Calu3 (cell line): ENCODE measurements at places on chromosomes 16 and 17.

GRCh38 chr17:17701658-17702057, 20.4 kb downstream of the RAI1 start:
- DNase-seq = no peak

- DNase-seq = no peak
These were observed 18.6 kb downstream of the HNF1B start for GRCh38 chr17:37726248-37726647.

DNA sequence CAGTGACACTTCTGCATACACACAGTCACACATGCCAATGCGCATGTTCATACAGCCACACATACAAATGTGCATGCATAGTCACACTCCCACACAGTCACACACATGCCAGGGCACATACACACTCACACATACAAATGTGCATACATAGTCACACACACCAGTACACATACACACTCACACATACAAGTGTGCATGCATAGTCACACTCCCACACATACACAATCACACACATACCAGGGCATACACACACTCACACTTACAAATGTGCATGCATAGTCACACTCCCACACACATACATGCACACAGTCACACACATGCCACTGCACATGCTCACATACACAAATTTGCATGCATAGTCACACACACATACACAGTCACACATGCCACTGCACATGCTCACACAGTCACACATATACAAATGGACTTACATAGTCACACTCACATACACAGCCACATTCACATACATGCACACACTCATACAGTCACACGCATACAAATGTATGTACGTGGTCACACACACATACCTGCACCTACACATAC, 84.2 kb downstream of the SOCS1 start:
- no peak for DNase-seq

DNA sequence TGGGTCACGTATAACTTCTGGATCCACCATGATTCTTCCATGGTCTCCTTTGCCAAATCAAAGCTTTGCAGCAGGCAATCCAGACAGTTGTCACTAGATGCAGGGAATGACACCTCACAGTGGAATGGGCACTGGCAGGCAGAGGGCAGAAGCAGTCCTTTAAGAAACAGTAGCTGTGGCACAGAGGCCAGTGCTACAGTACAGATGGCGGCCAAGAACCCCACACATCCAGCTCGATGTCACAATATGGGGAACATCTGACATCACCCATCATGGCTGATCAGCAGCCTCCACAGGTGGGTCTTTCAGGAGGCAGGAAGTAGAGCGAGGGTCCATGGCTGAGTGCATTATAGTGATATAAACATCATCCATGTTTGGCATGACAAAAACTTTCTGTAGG, 18.8 kb upstream of the ERN1 start:
- DNase-seq = no peak

DNA sequence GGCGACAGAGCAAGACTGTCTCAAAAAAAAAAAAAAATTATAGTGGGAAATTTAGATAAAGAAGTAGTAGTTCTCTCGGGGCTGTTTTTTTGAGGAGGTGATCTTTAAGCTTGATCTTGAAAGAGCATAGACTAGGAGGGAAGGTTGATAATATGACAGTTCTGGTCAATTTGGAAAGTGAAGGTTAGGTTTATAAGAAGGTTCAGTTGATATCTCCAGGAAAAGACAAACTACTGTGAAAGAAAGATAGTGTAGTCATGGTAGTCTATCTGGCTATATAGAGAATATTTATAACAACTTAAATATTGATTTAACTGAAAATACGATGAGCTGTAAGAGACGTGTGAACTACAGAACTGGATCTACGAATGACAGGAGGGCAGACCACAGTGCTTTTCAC, 3.1 kb downstream of the ATF7IP2 start:
- no peak for DNase-seq

GRCh38 chr17:11601661-11602060, 3.4 kb downstream of the DNAH9 start:
- DNase-seq = no peak

DNA sequence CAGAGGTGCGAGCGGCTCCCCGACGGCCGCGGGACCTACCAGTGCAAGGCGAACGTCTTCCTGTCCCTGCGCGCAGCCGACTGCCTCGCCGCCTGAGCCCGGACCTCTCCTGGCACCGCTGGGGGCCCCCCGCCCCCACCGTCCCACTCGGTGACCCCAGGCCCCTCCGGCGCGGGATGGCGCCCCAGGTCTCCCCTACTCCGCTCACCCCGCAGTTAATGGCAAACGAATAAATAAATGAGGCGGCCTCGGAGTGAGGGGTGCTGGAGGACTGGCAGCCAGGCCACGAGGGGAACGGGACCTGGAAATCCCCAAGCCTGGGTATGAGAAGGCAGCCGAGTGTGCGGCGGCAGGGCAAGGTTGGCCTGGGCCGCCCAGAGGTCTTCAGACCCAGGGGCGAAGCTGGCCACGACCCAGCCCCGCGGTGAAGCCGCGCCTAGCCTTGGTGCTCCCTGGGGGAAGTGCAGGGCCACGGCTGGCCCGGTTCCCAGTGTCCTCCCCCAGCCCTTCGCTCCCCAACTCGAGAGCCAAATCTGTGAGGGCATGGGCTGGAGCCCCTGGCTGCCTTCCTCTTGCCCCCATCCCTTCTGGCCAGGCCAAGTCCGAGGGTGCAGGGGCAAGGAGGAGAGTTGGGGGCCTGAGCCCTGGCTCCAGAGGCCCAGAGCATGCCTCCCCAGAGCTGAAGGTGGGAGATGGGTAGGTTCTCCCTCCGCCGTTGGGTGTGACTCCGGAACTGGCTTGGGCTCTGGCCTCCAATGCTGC, 796 bp downstream of the NPB start:
- DNase-seq = peak; percentile 29

GRCh38 chr17:7223375-7223774, 3.6 kb downstream of the ACADVL start:
- no peak for DNase-seq

DNA sequence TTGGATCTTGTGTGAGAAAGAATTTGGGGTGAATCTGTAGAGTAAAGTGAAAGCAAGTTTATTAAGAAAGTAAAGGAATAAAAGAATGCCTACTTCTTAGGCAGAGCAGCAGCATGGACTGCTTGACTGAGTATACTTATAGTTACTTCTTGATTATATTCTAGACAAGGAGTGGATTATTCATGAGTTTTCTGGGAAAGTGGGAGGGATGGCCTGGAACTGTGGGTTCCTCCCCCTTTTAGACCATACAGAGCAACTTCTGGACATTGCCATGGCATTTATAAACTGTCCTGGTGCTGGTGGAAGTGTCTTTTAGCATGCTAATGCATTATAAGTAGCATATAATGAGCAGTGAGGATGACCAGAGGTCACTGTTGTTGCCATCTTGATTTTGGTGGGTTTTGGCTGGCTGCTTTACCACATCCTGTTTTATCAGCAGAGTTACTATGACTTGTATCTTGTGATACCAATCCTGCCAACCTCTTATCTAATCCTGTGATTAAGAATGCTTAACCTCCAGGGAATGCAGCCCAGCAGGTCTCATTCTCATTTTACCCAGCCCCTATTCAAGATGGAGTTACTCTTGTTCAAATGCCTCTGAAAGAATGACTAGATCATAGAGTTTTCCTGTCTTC, 58.7 kb downstream of the HSD17B2 start:
- no peak for DNase-seq

- no peak for DNase-seq
These were observed 245.9 kb downstream of the SEC14L1 start for GRCh38 chr17:77386502-77387192.

- DNase-seq = no peak
These were observed 36.7 kb downstream of the RBFOX3 start for GRCh38 chr17:79574108-79574507.

DNA sequence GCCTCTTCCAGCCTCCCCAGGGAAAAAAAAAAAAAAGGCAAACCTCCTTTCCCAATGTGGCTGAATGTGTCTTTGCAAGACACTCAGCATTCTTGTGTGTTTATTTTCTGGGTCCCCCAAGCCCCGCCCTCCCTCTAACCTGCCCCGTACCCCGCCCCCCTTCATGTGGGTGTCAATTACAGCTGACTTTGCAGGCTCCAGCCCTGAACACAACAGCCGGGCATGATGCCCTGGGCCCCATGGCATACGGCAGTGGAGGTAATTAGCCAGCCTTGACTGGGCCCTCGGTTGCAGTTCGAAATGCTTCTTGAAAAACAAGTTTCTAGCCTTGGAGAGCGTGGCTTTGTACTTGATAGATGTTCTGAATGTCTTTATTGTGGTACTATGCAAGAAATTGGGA, 354.7 kb upstream of the RBFOX1 start:
- no peak for DNase-seq

DNA sequence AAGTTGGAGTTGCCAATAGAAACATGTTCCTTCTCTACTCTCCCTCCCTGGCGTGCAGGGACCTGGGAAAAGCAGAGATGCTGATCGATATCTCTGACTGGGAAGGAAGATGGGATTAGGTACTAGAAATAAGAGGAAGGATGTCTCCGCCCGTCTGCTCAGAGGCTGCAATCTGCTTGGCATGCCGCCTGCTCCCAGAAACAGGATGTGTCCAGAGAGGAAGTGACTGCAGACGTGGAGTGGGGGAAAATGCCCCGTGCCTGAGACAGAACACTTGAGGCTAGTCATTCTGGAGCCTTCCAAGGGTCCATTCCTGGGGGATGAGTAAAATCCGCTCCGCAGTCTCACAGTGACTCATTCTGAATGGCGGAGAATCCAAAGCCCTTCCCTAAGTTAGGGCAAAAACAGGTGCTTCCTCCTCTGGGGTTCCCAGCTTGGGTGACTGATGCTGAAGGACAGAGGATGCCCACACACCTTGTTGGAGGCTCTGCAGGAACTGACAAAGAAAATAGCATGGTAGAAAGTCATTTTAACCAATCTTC, 45.0 kb upstream of the SMURF2 start:
- DNase-seq = peak; percentile 78

GRCh38 chr17:81959362-81960129, 1.4 kb downstream of the NOTUM start:
- peak; percentile 76 for DNase-seq

GRCh38 chr16:62620275-62620674, 584.0 kb upstream of the CDH8 start:
- DNase-seq = no peak

GRCh38 chr17:30113213-30113612, 3.4 kb upstream of the NSRP1 start:
- peak; percentile 6 for DNase-seq

- peak; percentile 66 for DNase-seq
These were observed 10.0 kb upstream of the CD300LD start for GRCh38 chr17:74601944-74602572.

DNA sequence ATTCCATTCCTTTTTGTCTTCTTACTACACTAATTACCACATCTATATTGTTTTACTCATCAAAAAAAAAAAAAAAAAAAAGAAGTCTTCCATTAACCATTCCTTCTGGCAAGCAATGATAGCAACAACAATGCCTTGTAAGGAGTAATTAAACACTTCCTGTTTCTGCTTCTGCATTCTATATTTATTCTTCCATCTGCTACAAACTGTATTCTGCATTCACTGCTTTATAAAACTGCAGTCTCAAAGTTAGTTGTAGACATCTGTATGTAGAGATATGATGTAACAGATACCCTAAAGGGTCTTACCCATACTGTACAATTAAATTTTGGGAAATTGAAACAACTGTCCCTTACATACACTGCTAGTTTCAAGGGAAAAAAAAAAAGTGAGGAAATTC, 28.7 kb upstream of the ABCA6 start:
- no peak for DNase-seq

- no peak for DNase-seq
These were observed 10.5 kb downstream of the CBFB start for GRCh38 chr16:67039260-67040020.

GRCh38 chr17:38897176-38897575, 27.3 kb downstream of the LASP1 start:
- DNase-seq = no peak

DNA sequence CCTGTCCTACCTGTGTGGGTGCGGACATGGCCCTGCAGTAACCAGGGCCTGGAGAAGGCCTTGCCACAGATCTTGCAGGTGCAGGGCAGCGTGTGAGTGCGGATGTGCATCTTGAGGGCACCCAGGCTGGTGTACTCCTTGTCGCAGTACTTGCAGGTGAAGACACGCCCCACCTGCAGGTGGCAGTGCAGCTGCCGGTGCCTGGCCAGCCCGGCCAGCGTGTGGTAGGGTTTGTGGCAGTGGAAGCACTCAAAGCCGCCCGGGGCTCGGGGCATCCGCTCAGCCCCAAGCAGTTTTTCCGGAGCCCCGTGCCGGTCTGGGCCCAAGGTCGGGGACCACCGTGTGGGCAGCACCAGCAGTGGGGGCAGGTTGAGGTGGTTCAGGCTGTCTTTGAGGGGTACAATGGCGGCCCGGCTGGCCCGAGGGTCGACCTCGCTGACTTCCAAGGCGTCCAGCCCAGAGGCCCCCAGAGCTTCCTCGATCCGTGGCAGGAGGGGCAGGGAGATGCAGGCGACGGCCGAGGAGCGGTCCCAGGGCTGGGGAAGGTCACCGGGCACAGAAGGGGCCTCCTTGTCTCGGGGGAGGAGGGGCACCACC, 5.1 kb downstream of the SNAI3 start:
- peak; percentile 90 for DNase-seq

DNA sequence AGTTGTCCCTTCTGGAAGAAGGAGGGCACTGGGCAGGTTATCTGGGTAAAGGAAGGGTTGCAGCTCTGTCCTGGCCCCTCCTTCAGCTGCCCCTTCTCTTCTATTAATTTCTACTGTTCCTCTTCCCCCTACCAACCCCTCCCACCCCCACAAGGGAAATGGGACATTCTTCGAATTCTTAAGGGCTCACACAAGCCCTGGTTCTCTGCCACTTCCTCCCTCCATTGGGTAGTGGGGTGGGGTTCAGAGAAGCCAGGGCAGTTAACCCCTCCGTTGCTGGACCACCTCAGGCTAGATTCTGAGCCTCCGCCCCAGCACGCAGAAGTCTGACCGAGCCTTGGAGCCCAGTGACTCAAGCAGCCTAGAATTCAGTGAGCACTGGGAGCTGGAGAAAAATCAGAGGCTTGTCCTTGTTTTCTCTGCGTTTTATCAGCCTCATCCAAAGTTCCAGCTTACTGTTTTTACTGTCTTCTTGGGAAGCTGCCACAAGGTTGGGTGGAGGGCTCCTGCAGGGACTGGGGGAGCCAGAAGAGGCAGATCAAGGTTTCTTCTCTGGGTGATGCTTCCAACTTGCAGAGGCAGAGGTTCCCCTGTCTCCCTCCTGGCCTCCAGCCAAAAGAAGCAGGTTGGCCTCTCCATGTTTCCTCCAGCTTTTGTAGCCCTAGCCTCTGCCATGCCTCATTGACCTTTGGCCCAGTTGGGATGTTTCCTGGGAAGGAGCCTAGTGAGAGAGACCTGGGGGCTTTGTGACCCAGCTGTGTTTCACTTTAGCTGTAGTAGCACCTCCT, 10.2 kb downstream of the LASP1 start:
- DNase-seq = peak; percentile 93

- no peak for DNase-seq
These were observed 99.4 kb downstream of the SALL1 start for GRCh38 chr16:51051671-51052070.

GRCh38 chr17:6109536-6109935, 39.4 kb downstream of the WSCD1 start:
- no peak for DNase-seq

GRCh38 chr16:79751471-79752184, 151.1 kb upstream of the MAF start:
- DNase-seq = no peak
